Stimulated activated CD4-positive, alpha-beta T cell treated with anti-CD3 and anti-CD28 coated beads, Interleukin-1b, Interleukin-23, amount 100 ng/mL, for 24 hours (primary cell): ENCODE measurements at places on chromosomes 6 and 20.

DNA sequence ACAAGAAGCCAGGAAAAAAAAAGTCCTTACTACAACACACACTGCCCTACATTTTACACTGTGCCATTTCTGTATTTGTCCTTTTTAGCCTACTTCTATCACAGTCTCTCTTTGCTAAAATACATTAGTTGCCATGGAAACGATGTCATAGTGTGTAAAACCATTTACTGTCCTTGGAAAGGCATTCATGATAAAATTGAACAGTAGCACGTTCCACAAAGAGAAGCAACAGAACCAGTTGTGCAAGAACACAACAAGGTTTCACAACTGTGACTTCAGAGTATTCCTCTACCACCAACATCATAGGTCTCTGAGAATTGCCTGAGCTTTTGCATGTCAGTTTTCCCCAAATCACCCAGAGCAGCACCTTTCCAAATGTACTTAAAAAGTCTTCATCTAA is 20.5 kb downstream of the FYN start:
- DNase-seq, result no peak

DNA sequence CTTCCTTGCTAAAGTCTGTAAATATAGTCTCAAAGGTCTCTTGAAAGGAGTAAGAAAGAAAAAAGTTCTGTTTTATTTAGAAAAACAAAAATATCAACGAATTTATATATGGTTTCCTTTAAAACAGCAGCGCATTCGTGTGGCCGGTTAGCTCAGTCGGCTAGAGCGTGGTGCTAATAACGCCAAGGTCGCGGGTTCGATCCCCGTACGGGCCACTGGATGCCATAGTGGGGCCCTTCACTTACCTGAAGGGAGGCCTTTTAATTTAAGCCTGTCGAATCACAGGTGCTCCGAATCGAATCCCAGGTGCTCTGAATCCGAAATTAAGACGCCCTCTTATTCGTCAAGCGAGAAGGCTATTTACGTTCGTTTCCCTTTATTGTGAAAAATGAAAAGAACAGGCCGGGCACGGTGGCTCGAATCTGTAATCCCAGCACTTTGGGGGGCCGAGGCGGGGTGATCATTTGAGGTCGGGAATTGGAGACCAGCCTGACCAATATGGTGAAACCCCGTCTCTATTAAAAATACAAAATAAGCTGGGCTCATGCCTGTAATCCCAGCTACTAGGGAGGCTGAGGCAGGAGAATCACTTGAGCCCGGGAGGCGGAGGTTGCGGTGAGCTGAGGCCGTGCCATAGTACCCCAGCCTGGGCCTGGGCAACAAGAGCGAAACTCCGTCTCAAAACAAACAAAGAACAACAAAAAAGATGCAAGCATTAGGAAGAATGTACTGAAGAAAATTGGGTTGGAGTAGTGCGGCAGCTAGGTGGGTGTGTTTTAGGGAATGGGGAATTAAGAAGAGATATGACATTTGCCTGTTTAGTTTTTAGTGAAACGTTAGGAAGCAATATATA is 195.8 kb upstream of the ZNF184 start:
- DNase-seq, result no peak

DNA sequence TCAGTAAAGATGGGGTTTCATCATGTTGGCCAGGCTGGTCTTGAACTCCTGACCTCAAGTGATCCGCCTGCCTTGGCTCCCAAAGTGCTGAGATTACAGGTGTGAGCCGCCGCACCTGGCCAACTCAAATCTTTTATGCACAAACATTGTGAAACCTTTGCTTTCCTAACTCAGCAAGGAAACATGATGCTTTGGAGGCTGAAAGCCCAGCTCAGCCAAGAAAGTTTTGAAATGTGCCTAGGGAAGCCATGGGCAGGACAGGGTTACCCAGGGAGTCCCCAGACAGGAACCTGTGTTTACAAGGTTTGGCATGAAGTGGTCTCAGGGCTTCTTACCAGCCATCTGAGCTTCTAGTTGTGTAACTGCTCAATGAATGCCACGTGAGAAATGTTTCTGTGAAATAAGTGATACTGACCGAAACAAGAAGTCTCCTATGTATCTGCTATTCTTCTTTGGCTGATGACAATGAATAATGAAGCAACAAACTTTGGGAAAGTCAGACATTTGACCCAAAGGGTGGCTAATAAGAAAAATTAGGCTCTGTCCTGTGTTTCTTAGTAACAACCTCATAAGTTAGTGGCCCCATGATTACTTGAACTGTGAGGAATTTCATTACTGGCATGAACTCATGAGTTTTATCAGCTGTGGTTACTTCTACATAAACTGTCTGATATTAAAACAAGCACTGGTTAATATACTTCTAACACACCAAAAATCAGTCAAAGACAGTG is 163.5 kb downstream of the KIF6 start:
- no peak for DNase-seq

DNA sequence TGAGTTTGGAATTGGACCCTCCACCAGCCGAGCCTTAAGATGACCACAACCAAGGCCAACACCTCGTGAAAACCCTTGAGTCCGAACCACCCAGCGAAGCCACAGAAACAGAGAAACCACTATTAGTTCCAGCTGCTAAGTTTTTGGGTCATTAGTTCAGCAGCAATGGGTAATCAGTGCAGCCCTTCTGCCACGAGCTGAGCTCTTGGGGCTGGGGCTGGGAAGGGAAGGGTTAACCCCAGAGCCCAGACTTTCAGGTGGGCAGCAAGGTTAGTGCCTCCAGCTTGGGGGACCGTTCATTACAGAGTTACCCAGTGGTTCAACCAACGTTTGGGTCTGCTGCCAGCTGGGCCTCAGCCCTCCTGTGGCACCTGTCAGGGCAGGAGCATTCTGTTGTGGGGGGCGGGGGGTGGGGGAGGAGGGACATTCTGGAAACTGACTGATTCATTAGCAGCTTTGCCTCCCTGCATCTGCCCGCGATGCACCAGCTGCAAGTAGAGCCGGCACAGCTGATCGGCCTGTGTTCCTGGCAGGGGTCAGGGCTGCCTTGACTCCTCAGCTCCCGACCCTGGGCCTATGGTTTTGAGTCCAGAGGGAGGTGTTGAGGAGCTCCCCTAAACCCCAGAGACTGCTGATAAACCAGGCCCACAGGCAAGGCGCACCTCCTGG is 52.7 kb downstream of the TGM2 start:
- no peak for DNase-seq

DNA sequence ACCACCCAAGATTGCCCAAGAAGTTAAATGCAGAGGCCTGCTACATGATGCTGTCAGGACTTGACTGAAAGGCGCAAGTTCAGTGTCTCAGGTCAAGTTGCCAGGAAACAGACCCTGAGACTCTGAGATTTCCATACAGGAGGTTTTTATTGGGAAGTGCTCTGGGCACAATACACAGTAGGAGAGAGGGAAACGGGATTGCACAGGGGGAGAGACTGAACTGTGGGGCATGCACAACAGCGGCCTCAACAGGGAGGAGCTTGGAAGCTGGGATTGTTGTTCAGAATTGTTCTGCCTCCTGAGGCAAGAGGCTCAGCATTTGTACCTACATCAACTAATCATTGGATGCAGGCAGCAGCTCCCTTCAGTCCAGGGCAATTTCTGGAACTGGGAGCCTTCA is 6.7 kb downstream of the STX11 start:
- DNase-seq, result no peak

GRCh38 chr6:26223650-26224546 is 136.7 kb downstream of the HFE start:
- DNase-seq, result peak; percentile 33

GRCh38 chr6:167849846-167850459 is 23.2 kb downstream of the AFDN start:
- no peak for DNase-seq

DNA sequence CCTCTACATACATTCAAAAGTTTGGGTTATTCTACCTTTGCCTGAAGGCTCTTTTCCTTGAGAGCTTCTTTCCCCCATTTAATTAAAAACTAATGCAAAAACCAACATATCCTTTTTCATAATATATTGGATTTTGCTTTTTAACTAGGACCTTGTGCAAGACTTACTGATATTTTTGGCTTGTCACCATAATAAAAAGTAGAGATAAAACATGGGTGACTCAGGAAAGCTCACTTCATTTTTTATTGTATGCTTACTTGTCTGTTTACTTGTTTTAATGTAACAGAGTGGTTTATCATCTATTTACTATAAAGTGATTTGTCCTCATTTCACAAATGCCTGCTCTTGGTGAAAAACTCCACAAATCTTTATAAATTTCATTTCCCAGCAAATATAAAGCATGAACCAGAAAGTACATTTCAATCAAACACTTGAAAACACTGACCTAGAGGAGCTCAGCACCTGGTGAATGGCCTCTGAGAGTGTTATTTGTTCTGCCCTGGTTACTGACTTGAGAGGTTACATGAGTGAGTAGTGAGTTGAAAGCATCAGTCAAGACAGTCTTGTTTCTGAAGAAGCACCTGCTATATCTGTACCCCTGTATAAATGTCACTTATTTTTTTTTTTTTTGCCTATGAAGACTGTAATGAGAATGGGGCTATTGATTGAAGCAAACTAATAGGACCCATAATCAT is 20.8 kb downstream of the ADGRG6 start:
- DNase-seq, result no peak

- DNase-seq, result no peak
Measured at GRCh38 chr20:25178563-25179438, 16.7 kb upstream of the ENTPD6 start.

GRCh38 chr6:143632894-143633293 is 44.9 kb upstream of the PHACTR2 start:
- no peak for DNase-seq

GRCh38 chr6:109389650-109390274 is 7.5 kb upstream of the CD164 start:
- DNase-seq, result no peak

DNA sequence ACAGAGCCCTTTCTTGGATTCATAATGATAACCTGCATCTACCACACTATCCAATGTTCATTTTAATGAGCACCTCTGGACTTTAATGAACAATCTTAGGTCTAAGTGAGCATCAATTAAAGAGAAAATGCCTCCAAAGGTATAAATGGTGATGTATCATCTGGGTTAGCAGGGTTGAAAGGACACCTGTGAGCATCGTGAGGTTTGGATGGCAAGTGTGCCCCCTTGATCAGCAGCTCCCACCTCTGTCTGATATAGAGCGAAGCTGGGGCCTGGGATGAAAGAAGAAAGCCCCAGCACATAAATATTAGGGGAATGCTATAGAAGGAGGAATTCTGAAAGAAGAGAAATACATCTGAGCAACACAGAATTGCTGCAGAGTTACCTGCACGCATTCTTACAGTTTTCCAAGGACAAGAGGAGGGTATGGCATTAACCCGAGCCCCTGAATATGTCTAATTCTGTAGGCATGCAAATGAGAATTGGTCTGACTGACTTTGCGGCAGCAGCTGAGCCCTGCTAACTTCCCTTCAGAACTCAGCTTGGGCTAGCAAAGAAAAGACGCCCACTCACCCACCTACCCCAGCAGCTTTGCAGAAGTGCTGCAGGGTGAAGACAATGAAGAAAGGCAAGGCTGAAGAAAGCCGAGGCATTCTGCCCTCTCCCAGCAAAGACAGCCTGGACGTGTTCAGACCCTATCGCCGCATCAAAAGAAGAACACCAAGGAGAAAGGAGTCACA is 136.2 kb downstream of the GMPR start:
- no peak for DNase-seq

GRCh38 chr6:53014063-53014462 is 19.0 kb upstream of the GSTA4 start:
- DNase-seq, result no peak

GRCh38 chr6:161424421-161424820 is 150.6 kb upstream of the AGPAT4 start:
- no peak for DNase-seq

GRCh38 chr20:50108556-50109235 is 4.3 kb downstream of the UBE2V1 start:
- DNase-seq, result no peak

- no peak for DNase-seq
Measured at GRCh38 chr6:83490217-83490807, 22.0 kb upstream of the PRSS35 start.

DNA sequence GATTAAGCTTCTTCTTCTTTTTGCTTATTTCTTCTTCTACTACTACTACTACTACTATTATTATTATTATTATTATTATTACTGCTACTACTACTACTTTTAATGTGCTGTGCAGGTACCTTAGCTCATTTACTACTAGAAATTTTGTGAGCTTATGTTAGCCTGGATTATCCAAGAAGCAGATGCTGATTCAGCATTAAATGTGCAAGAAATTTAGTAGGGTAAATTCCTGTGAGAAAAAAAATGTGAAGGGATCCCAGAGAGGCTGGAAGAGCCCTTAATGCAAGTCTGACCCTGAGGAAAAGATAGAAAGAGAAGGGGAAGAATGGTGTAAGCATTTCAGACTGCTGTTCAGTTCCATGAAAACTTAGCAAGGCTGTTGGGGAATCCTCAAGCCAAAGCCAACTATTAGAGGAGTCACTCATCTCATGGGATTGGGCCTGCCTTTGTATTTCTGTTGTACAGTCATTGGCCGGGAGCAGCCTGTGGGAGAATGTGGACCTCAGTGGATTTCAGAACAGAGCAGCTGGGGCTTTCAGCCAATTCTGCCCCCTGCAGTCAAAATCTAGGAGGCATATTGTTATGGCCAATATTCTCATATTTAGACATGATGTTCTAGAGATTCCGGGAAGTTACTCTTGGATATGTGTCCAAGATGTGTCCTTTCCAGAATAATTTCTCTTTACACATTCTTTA is 37.2 kb upstream of the TSPYL1 start:
- no peak for DNase-seq
